Stimulated activated CD4-positive, alpha-beta T cell treated with anti-CD3 and anti-CD28 coated beads, Interleukin-1b, Interleukin-23, amount 100 ng/mL, for 48 hours (primary cell): ENCODE measurements at places on chromosomes 16 and 17.

DNA sequence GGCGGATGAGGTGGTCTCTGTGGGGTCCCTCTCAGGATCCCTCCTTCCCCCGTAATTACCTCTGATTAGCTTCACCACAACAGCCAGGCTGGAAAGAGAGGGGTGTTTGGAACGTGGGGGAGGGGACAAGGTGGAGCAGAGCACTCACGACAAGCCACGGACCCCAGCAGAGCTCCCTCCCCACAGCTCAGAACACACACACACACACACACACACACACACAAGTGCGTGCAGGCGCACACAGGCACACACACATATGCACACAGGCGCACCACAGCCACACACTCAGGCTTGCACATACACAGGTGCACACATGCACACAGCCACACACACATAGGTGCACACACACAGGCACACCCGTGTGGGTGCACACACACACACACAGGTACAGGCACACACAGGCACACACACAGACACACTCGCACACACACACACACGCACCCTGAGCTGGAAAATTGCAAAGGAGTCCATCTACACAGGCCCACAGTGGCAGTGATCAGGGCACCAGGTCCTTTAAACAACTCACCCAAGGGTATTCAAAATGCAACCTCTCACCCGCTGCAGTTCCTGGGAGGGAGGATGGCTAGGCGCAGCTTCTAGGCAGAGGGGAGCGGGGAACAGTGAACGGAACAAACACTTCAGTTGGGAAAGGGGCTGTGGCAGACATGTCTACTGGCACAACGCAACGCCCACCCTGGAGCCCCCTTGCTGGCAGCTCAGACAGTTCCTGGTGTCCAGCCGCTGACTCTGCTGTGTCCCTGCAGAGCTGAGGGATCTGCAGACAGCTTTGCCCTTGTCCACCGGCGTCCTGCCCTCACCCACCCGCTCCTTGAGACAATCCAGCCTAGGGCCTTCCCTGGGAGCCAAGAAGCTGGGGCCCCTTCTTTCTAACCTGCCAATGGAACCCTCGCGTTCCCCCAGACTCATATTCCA is 59.9 kb upstream of the DLX4 start:
- no peak for DNase-seq

- no peak for DNase-seq
Observed at GRCh38 chr16:78504401-78504851, 405.0 kb downstream of the WWOX start.

GRCh38 chr17:50691550-50692447 is 15.9 kb downstream of the ANKRD40 start:
- no peak for DNase-seq

- DNase-seq = no peak
Observed at GRCh38 chr17:81306491-81306890, 11.4 kb upstream of the SLC38A10 start.

- DNase-seq = no peak
Observed at GRCh38 chr16:53501216-53501859, 1.7 kb downstream of the AKTIP start.

- peak; percentile 68 for DNase-seq
Observed at GRCh38 chr16:9134739-9135138, 43.3 kb downstream of the HAPSTR1 start.

DNA sequence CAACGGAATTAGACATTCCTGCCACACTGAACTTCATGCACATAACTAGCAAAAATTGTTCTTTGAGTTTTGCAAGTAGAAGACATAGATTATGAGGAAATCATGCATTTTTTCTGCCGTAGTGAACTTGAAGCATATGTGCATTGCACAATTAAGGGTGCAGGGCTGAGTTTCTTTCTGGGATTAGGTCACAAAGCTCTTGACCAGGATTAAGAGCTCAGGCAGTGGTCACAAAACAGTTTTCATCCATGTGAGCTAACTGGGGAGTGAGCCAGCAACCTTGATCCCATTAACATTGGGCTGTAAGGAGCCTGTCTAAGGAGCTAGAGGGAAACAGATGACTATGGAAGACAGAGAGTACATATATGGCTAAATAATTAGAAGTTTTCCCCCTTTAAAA is 143.7 kb downstream of the PMP22 start:
- no peak for DNase-seq

DNA sequence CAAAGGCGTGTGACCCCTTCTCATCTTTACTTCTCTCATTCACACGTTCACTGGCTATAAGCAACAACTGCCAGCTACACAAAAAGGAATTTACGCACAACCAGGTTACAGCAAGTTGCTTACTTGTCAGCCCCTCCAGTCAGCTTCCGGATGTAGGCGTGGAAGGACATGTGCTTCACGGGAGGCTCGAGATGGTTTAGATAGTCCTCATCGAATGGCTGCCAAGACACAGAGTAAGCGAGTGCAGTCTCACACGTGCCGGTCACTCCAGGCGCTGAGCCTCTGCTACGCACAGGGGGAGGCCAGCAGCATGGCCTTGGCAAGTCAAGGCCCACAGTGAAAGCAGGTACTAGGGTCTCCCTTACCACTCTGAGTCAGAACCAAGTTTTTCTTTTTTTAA is 28.3 kb downstream of the NPLOC4 start:
- no peak for DNase-seq

DNA sequence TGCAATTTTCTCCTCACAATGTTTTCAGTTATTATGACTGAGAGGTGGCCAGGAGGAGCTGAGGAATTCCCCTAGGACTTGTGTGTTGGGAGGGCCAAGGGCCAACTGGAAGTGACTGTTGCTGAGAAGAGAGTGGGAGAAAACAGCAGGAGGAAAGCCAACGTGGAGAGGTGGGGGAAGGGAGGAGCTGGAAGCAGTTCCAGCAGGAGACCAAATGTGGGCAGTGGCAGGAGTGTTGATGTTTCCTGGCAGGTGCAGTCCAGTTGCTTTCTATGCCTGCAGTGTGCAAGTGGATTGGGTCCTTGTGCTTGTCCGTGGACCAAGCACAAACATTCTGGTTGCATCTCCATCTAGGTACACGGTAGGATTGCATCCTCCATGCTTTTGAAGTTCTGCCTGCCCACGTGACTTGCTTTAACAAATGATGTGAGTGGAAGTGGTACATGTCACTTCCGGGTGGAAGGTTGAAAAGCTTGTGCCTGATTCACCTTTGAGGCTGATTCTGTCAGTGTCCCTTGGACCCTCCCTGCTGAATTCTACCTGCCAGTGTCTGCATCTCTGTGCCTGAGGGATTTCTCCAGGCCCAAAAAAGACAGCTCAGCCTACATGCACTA is 54.7 kb upstream of the CRHR1 start:
- DNase-seq = no peak

GRCh38 chr17:64148699-64149098 is 18.8 kb upstream of the ERN1 start:
- DNase-seq = no peak

GRCh38 chr16:86661706-86662105 is 83.4 kb downstream of the FOXL1 start:
- DNase-seq = no peak

GRCh38 chr16:66130296-66130905 is 236.1 kb upstream of the CDH5 start:
- no peak for DNase-seq

GRCh38 chr17:44283344-44284023 is 15.5 kb upstream of the SLC4A1 start:
- no peak for DNase-seq

DNA sequence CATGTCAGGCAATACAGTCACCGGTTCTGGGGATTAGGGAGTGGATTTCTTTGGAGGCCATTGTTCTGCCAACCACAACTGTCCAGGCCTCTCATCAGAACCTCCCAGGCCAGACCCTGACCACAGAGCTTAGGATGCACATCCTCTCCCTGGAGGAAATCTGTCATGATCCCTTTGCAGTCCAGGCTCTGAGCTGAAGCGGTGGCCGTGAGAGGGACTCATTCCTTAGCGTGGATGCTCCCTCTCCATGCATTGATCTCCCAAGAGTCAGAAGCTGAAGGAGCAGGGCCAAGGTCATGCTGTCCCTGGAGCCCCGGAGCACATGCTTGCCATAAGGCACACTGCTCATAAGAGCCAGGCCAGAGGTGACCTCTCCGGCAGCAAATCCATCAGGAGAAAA is 181.4 kb downstream of the COPRS start:
- DNase-seq = no peak

- DNase-seq = no peak
Observed at GRCh38 chr16:75732871-75733270, 6.6 kb upstream of the CPHXL start.

- peak; percentile 84 for DNase-seq
Observed at GRCh38 chr17:38676706-38677504, 2.1 kb upstream of the EPOP start.

DNA sequence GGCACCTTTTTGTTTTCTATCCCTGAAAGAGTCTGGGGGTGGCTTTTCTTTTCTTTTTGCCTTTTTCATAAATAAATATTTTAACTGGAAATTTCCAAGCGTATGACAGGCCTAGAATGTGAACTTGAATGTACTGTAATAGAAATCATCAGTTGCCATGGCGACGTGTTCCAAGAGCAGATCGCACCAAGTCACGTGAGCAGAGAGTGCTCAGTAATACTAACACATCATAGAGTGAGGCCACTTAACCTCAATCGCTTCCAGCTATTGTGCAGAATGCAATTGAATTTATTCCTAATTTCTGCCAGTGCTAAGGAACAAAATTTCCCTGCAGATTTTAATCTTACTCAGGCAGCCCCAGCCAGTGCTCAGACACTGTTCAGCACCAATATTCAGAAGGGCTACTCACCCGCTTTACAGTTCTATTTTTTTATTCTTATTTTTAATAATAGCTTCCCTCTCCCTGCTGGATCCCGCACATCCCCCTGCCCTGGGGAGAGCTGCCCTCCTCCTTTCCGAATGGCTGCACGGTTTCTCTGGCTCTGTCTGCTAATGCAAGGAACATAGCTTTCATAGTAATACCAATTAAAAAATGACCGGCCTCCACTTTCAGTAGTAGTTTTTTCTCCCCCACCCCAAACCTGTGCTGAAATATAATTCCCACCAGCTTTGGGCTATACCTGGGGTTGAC is 26.2 kb upstream of the PMFBP1 start:
- DNase-seq = no peak

DNA sequence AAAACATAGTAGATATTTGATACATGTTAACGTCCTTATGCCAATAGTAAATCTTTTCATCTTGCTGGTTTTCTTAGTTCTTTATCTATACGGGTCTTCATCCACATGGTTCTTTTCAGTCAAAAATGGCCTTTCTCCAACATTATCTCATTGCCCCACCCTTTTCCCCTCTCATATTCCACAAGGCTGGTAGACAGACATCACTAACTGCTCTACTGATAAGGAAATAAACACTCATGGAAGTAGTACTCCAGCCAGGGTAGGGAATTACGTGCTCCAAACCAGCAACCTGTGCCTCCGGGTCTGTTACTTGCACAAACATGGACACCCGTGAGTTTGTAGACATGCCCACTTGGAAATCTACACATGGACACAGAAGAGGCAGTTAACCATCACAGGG is 141.4 kb downstream of the XYLT1 start:
- DNase-seq = no peak

DNA sequence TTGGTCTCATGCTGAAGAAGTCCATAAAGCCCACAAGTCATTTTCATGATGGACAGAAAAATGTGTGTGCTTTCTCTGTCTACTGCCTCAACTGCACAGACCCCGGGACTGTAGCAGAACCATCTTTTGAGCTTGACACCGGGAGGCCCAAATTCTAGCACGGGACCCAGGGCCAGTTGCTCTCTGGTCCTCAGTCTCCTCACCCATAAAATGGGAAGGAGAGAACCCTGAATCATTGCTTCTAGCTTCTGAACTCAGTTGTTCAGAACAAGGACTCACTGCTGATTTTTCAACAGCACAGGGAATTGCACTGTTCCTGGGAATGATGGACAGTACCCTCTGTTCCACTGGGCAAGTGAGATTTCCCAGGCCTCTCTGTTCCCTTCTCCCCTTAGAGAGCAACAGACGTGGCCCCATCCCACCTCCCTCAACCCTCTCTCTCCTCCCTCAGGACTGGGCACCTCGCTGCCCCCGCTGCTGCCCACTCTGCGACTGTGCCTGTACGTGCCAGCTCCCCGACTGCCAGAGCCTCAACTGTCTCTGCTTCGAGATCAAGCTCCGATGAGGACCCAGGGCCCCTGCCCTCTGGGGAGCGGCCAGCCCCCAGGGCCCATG is 2.2 kb upstream of the ALDOA start:
- DNase-seq = no peak

DNA sequence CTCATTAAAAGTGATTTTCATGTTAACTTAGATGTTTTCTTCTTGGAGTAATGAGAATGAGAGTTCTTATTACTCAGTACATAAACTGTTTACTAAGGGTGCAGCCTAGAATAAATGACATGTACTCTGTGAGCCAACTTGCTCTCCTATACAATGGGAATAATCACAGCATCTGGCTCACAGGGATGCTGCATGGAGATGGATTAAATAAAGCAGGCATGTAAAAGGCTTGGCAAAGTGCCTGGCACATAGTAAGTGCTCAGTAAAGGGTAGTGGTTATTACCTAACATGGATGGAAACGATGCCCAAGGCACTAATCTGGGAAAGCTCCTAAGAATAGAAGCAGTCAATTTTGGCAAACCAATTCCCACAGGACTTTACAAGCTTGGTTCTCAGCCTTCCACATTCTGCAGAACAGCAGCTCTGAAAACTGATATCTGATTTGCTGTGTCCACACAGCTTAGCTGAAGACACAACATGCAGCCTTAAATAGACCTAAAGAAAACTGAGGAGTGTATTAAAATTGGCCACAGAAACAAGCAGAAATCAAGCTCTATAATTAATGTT is 176.1 kb downstream of the ABCC12 start:
- DNase-seq = no peak

- no peak for DNase-seq
Observed at GRCh38 chr16:12925026-12925800, 23.8 kb downstream of the SHISA9 start.

DNA sequence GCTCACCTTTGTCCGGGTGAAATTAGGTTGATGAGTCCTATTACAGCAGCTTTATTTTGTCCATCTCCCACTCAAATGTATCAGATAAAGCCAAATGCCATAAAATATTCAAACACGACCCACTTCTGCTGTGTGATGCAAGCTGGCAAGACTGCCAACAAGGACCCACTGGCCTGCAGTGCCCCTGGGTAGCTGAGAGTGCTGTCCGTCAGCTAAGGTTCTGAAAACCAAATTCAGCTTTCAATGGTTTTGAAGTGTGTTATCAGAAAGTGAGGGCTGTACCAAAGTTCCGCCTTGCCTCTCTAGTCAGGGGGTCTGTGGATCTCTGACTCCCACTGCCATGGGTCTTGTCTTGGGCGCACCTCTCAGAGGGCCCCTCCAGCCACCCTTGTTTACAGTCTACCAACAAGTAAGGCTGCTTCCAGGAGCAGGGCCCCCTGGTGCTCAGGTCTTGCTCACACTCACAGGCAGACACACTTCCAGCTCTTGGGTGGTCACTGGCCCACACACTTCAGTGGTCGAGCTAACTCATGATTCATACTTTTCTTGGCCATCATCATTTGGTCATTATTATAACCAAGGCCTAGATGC is 10.5 kb upstream of the CCDC182 start:
- no peak for DNase-seq

GRCh38 chr16:83010776-83011720 is 384.3 kb downstream of the CDH13 start:
- no peak for DNase-seq

- DNase-seq = no peak
Observed at GRCh38 chr16:70416748-70417616, 21.9 kb downstream of the ST3GAL2 start.
